ENCODE measurements at places on chromosomes 11 and 22.

GRCh38 chr11:62223095-62223494, 14.6 kb downstream of the SCGB2A1 start:
- peak; percentile 2 for DNase-seq

GRCh38 chr11:86481399-86481798, 106.7 kb downstream of the CCDC81 start:
- DNase-seq, result no peak

- DNase-seq, result no peak
These were observed 3.9 kb downstream of the FERMT3 start for GRCh38 chr11:64210301-64211020.

DNA sequence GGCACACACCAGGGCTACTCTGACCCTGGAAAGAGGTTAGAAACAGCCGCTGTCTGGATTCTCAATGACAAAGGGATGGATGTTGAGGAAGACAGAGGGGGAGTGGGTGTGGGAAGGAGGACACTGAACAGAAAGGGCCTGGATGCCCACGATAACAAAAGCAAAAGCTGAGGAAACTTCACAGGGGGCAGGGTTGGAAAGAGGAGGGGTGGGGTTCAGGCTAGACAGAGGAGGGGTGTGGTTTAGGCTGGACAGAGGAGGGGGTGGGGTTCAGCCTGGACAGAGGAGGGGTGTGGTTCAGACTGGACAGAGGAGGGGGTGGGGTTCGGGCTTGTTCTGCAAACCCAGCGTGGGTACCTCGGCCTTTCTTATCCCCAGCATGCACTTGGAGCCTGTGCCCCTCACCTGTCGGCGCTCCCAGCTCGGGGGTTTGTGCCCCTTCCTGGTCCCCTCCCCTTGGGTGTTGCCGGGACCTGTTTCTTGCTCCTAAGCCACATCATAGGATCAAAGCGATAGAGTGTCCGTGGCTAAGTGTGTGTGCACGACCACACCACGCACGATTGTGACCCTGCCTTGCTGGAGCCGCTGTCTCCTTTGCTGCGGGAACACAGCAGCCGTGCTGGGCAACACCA, 75.6 kb downstream of the BRD1 start:
- DNase-seq, result no peak

GRCh38 chr11:71486320-71486719, 33.3 kb downstream of the NADSYN1 start:
- DNase-seq, result no peak

DNA sequence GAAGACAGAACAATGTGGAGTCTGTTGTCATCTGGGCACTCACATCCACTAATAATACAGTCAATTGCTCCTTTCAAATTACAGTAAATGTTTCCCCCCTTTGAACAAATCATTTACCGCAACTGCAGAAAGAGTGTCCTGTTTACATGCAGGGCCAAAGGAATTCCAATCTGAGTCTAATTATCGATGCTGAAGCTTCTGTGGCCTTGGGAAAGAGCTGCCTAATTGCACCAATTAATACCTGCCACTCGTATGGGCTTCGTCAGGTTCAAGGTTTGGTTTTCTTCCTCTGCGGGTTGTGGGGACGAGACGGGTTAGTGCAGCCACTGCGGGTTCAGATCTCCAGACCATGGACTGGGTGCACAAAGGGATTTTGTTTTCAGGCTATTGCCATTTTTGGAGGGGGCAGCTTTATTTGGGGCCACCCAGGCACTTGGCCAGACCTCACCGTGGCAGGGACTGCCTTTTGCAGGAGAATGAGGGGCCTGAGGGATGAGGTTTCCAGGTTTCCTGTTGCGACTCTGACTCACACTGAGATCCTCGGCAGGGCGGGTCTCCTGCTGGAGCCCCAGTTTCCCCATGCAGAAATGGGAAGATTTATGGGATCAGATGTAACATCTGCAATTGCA, 147.6 kb downstream of the MIAT start:
- DNase-seq, result no peak

DNA sequence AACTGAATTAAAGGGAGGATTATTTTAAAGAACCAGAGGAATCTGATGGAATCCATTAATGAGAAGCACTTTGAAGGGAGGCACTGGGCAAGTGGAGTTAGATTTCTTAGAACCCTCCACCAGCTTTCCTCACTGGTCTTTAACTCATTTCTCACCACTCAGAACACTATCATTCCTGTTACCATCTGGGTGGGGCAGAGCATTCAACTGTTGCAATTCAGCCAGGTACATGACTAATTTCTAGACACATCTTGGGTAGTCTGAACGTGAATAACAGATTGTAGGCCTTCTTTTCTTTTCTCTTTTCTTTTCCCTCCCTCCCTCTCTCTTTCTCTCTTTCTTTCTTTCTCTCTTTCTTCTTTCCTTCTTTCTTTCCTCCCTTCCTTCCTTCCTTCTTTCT, 15.5 kb upstream of the MMP1 start:
- DNase-seq, result no peak

DNA sequence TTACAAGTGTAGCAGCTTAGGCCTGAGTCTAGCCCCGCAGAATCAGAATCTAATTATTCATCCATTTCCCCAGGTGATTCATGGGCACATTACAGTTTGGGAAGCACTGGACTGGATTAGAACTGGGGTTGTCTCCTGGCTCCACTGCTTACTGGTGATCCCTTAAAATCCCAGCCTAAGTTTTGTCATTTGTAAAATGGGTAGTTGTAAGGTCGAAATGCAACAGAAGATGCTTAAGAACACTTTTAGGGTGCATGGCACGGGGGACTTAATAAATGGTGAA, 1.3 kb downstream of the STX3 start:
- no peak for DNase-seq

DNA sequence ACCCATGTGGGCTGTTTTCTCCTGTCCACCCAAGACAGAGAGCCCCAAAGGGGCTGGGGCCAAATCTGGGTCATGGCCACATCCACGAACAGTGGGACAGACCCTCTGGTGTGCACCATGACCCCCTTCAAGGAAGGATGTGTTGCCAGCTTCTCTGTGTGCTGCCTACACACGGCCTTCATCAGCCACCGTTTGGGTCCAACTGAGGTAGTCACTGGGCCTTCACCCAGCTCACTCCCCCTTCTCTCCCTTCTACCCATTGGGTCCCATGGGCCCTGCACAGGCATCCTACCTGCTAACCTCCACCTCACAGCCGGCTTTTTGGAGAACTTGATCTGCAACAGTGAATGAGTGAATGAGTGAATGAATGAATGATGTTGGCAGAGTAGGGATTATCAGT, 1484.9 kb downstream of the BRD1 start:
- DNase-seq, result no peak

GRCh38 chr22:46013460-46014416, 36.8 kb upstream of the WNT7B start:
- DNase-seq, result peak; percentile 98

GRCh38 chr22:29458551-29458950, 20.2 kb downstream of the RFPL1 start:
- no peak for DNase-seq

- no peak for DNase-seq
These were observed 34.8 kb upstream of the SWAP70 start for GRCh38 chr11:9629064-9629463.

GRCh38 chr11:85663080-85663752, 1.7 kb downstream of the CREBZF start:
- DNase-seq, result peak; percentile 19

GRCh38 chr11:78069465-78069864, 5.8 kb downstream of the THRSP start:
- no peak for DNase-seq

- no peak for DNase-seq
These were observed 44.4 kb upstream of the CLMP start for GRCh38 chr11:123239191-123240150.

- peak; percentile 86 for DNase-seq
These were observed 3.6 kb downstream of the SEPTIN5 start for GRCh38 chr22:19717691-19718455.

- no peak for DNase-seq
These were observed 114.4 kb downstream of the NCAM1 start for GRCh38 chr11:113075586-113076095.

GRCh38 chr11:46896719-46897406, 21.5 kb downstream of the LRP4 start:
- peak; percentile 71 for DNase-seq

- no peak for DNase-seq
These were observed 4.2 kb upstream of the PPP6R2 start for GRCh38 chr22:50338860-50339462.

GRCh38 chr22:33654173-33654895, 265.9 kb downstream of the LARGE1 start:
- DNase-seq, result no peak

DNA sequence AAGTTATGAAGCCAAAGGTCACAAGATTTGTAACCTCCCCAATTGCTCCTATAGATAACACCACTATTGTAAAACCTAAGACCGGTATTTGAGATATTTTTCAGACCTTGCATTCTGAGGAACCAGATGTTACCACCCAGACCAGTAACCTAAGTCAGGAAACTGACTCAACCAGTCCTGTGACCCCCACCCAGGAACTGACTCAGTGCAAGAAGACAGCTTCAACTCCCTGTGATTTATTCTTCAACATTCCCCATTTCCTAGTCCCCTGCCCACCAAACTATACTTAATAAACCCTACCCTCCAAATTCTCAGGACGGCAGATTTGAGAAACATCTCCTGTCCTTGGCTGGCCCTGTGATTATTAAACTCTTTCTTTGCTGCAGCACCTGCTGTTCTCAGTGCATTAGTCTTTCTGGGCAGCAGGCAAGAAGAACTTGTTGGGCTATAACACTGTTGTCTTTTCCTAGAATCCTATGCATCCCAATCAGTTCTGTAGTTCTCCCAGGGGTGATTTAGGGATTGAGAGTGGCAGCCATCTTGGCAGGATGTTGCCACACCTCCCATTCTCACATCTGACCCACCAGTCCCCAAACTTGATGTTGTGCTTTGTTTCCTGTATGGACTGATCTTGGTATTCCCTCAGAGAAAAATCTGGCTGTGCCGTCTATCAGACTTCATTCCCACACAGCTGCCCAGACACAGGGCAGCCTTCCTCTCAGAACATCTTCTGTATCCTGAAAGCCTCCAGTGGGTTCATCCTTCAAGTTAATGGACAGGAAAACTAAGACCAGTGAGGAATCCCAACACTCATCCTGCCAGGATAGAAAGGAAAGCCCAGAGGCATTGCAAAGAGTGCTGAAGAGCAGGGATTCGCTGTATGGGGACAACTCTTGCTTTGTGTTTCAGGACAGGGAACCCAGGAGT, 104.0 kb downstream of the PDE2A start:
- peak; percentile 87 for DNase-seq

- peak; percentile 9 for DNase-seq
These were observed 41.4 kb upstream of the TTLL12 start for GRCh38 chr22:43228330-43228729.
